ENCODE measurements at places on chromosomes 5 and 9.
A peak's percentile ranks its signal among the peaks of the same experiment; 100 is the strongest.

GRCh38 chr9:14752871-14753270 is 30.3 kb upstream of the CER1 start:
- no peak for DNase-seq

DNA sequence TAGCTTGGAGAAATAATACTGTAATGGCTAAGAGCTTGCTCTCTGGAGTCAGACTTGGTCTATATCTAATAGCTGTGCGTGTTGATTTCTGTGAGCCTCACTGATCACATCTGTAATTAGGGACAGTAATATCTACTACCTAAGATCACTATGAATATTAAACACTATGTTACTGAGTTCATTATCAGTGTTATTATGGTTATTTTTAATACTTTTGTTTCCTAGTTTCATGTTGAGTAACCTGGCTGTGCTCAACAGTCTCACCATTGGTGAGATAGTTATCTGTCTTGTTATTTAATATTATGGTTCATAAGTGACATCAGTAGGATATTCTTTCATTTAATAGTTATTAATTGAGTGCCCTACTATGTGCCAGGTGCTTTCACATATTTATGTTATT is 22.4 kb upstream of the CAVIN4 start:
- no peak for DNase-seq

GRCh38 chr9:1171546-1171945 is 121.4 kb downstream of the DMRT2 start:
- DNase-seq = no peak

GRCh38 chr9:85347541-85347940 is 394.2 kb downstream of the AGTPBP1 start:
- DNase-seq = no peak

- no peak for DNase-seq
These were observed 32.0 kb downstream of the GTF3C4 start for GRCh38 chr9:132702254-132702653.

- DNase-seq = no peak
These were observed 17.2 kb downstream of the FRMD3 start for GRCh38 chr9:83521011-83521410.

GRCh38 chr5:181098762-181099601 is 32.0 kb downstream of the OR2V1 start:
- DNase-seq = no peak

- DNase-seq = no peak
These were observed 72.5 kb upstream of the UBTD2 start for GRCh38 chr5:172356047-172356446.

DNA sequence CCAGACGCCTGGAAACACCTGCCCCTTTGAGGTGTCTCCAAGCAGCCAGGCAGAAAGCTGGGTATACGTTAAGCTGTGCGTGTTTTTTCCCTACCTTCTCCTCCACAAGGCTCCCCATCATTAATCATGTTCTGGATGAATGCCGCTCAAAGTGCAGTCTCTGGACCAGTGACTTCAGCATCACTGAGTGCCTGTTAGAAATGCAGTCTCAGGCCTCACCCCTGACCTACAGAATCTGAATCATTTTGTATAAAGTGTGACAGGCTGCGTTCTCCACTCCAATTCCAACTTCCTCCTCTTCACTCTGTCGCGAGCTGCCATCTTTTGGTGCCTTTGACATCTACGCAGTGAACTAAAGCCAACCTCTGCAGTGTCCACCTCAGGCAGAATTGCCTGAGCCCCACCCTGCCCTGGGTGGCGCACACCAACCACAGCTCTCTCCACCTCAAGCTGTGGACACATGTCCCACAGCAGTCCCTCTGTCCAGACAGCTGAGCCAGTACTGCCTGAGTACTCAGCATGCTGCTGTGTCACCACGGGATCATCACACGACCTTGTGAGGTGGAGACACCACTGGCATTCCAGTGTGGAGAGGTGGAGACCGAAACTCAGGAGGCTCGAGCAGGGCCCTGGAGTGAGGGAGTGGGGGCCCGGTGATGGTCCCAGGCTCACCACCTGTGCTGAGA is 14.2 kb downstream of the PTPN3 start:
- no peak for DNase-seq

- DNase-seq = peak; percentile 24
These were observed at the start of gene BSPRY for GRCh38 chr9:113349445-113350094. BSPRY (plus strand) TSS chr9:113349541; CDS start chr9:113349580, 39 bp downstream.

DNA sequence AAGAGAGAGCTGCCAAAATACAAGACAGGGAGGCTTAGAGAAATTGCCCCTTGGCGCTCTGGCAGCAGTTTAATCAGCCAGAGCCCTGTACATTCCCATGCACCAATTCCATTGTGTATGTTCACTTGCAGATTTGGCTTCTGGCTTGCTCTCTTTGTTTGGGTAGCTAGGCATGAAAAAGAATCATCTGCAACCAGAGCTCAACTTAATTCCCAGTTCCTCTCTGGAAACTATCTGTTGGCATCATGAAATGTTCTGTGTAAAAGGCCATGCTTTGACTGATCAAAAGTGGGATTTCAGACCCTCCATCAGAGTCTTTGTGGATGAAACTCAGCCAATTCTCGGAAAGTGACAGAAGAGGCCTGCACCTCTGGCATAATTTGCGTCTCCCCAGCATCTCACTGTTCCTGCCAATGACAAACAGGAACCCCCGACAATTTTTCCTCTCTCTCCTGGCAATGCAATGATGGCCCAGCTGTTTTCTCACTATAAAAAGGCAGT is 53.8 kb upstream of the RAD23B start:
- DNase-seq = no peak

GRCh38 chr5:133742431-133742988 is 130.2 kb upstream of the FSTL4 start:
- DNase-seq = no peak

- DNase-seq = no peak
These were observed 626.7 kb downstream of the CCDC171 start for GRCh38 chr9:16179566-16179965.

DNA sequence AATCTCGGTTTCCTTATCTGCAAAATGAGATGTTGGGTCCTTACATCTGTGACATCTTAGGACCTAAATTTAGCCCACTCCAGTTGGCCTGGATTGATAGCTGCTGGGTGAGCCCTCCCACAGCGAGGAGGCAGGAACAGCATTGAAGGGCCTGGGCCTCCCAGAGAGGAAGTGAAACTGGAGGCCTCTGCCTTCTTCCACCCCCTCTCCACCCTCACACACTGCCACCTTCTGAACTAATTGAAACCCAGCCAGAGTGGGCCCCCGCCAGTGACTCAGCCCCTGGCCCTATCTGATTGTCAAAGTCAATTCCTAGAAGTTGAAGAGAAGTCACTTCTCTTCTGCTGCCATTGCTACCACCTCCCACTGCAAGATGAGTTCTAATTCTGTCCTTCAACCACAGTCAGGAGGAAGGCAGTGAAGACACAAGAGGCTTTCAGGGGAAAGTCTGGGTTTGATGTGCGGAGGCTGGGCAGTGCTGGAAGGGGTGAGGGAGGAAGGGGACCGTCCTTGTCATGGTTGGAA is 55.2 kb upstream of the NEK6 start:
- peak; percentile 84 for DNase-seq
